ENCODE measurements at places on chromosomes 2 and 18. TPM values are rescaled to one million over a fixed set of nuclear protein-coding genes. Genes with fewer than 3 reads are reported as not detected.

DNA sequence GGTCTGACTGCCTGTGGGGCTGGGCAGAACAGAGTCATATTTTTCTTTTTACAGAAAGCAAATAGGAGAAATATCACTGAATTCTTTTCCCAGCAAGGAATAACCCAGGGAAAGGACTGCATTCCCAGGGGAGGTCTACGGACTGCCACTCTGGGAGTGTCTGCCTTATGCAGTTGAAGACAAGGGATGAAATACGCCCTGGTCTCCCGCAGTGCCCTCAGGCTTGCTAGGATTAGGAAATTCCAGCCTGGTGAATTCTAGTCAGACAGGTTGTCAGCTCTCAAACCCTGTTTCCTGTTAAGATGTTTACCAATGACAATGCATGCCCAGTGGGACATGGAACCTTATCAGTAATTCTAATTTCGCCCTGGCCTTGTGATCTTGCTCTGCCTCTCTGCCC lies 30.3 kb upstream of the PDK1 start:
- no peak for DNase-seq

CHRND gene
- not detected for total RNA-seq

GRCh38 chr2:237497838-237498186 lies 10.8 kb downstream of the MLPH start:
- peak; percentile 25 for DNase-seq

DNA sequence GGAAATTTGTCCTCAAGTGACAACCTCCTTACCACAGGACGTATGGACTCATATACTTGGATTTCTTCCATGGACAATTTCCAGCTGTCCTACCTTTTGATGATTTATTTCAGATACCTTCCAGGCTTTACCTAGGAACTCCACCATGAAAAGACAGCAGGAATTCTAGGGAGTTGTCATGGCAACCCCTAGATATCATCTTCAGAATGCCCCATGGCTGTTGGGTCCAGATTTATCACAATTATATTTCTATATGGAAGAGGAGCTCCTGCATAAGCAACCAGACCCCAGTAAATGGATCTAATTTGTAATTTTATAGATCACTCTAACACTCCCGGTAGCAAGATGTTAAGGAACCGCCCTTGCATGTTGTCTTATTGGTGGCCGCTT lies 102.3 kb upstream of the ZNF521 start:
- DNase-seq = no peak

M1AP gene
- not detected for total RNA-seq

DNAH7 gene
- 1.3 TPM for total RNA-seq

CFAP221 gene
- not detected for total RNA-seq

- peak; percentile 81 for DNase-seq
Observed at GRCh38 chr18:58991167-58991798, 126.6 kb downstream of the ZNF532 start.

GRCh38 chr18:66271962-66272361 lies 331.9 kb downstream of the CDH19 start:
- no peak for DNase-seq

ACVR2A gene
- total RNA-seq = 7.6 TPM

GRCh38 chr2:228600265-228600664 lies 418.8 kb upstream of the SPHKAP start:
- DNase-seq = peak; percentile 75

DNA sequence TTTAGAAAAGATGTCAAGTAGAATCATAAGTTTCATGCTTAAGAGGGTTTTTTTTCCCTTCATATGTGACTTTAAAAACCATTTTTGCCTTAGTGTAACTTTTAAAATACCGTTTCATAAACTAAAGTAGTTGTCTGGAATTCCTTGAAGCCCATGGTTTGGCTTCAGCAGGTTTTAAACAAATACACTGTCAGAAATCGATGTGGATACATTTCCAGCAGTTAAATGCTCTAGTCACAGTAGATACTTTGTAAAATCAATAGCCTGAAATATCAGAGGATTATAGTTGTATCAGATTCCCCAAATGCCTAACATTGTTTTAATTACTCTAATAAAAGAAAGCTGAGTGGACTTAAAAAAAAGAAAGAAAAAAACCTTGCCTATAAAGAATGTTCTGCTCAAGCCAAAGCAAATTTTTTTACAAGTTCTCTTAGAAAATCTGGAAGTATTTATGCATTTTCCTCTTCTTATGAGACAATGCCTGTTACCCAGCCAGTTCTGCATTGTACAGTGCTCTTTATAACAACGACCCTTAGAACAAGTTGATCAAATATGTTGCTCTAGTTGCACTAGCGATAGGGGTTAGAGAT lies 260.5 kb downstream of the LTBP1 start:
- DNase-seq = no peak

DNA sequence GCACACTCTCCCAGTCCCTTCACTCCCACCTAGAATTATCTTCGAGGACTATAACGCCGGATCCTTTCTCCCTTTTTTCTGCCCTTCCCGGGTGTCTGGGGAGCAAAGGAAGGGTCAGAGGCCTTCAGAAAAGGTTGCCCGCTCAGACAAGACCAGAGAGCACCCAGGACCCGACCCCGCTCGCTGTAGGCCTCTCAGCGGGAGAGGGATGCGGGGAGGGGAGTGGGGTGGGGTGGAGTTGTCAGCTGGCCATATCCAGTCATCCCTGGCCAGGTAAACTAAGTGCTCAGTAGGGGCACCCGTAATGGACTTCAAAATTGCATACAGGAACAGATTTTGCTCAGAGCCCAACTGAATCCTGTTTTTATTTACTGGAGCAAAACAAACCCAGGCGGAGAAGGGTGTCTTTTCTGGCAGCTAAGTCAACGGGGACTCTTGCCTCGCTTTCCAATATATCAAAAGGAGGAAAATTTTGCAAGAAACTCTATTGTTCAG lies 65.0 kb downstream of the NOL4 start:
- no peak for DNase-seq

- DNase-seq = no peak
Observed at GRCh38 chr2:175008009-175008408, 2.8 kb upstream of the CHN1 start.

GRCh38 chr18:9868857-9869714 lies 16.7 kb upstream of the TXNDC2 start:
- no peak for DNase-seq
